Urinary bladder (tissue), 4 donors: ENCODE measurements at places on chromosomes 1 and 21.

DNA sequence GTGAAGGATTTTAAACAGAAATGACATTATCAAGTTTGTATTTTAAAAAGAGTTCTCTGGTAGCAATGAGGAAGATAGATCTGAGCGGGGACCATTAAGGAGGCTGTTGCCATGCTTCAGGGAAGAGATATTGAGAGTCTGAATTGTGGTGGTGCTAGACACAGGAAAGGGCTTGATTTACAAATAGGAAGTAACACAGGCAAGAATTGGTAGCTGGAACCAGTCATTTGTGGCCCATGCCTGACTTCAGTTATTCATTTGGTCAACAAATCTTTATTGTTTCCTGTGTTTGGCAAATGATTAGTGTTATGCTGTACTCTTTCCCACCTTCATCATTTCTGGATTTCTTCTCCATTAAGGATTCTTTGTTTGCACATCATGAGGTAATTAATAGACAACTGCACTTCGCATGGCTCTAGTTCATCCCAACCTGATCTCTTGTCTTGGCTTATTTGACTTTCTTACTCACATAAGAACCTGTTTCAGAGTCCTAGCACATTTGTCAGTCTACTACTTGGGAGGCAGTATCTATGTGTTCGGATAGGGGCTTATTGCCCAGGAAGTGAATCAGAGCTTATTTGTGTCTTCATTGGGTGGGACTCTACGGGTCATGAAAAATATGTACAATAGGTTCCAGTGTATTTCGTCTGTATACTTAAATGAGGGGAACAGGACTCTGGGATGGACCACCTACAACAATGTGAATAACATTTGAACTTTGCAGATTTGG is 32.3 kb downstream of the EEIG2 start:
- no peak for DNase-seq

DNA sequence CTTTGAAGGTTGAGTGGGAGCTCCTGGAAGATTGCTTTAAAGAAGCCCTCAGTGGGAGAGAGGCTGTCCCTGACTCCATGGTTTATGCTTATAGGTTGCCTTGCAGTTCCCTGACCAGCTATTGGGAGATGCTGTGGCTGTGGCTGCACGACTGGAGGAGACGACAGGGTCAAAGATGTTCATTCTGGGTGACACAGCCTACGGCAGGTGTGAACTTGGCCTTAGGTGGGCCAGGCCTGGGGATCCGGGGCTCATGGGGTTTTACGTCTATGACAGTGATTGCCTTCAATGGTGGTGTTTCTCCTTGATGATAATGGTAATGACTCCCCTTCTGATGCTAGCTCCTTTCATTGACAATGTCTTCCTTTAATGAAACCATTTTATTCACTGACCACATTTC is 692 bp downstream of the DPH2 start:
- DNase-seq = no peak

DNA sequence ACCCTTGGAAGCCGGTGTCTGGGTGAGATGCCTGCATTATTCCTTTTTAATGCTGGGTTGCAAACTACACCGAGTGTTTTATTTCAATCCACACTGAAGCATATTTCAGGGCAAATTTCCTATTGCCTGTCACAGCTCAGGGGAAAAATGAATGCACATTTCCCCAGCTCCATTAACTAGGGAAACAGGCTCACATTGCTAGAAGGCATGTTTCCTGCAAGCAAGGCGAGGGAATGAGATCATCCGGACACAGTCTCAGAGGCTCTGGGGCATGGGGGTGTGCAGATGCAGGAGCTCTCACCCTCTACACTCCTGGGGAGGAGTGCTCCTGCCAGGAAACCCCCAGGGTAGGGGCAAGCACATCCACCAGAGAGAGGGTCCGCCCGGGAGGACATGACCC is 24.6 kb downstream of the SYT2 start:
- DNase-seq = no peak

GRCh38 chr1:182173808-182174512 is 112.4 kb upstream of the ZNF648 start:
- DNase-seq = no peak
